ENCODE measurements at places on chromosomes 5 and 9.

DNA sequence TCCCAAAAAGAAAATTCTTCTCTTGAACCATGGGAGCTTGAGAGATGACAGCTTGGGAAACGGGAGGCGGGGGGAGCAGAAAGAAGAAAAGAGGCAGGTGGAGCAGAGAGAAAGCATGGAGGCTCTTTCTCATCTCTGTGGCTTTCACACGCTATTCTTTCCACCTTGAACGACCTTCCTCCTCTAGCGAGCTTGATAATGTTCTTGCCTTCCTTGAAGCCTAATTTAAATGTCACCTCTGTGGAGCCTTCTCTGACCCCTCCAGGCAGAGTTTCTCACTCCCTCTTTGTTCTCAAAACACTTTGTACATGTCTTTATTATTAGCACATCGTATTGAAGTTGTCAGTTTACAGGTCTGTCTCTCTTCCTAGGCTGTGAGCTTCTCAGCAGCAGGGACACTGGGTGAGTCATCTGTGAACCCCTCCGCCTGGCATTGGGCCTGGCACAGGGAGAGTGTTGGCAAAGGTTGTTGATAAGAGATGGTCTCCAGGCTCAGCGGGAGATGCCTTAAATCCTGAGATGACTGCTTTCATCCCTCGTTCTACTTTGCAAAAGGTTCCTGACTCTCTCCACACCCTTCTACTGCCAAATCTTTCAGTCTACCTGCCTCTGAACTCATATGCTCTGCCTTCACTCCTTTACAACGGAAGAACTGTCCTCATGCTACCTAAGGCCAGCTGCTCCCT is 14.1 kb upstream of the STRBP start:
- DNase-seq, result no peak

- DNase-seq, result no peak
Observed at GRCh38 chr5:22908129-22908528, 55.0 kb upstream of the CDH12 start.

DNA sequence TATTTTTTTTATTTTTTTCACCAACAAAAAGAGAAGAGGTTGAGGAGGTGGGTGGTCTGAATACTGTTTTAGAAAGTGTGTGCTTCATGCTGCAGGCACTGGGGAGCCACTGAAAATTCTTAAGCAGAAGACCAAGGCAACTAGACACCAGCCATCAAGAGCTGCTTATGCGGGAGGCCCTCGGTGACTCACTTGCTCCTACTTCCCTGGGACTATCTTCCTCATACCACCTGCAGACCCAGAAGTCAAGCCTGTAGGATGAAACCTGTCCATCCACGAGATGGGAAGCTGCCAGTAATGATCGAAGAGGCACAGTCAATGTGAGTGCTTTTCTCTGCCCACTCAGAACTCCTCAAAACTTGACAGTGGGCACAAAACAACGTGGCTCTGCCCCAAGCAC is 125.8 kb upstream of the SLC44A1 start:
- no peak for DNase-seq

- DNase-seq, result no peak
Observed at GRCh38 chr5:102772273-102772672, 17.2 kb downstream of the PAM start.

DNA sequence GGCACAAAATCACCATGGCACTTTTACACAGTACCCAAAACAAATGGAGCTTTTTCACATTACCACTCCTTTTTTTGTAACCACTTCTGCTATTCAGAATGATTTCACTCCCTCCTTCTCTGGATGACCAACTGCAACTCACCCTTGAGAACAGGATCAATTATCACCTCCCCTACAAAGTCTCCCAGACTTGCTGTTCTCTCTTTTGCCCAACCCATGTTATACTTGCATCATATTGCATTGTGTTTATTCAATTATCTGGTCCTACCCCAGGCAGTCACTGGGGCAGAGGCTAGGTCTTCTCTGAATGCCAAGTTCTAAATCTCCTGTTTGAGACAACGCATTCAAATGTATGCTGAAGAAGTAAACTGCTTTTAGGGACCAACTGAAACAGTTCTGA is 96.0 kb downstream of the GPR21 start:
- no peak for DNase-seq

DNA sequence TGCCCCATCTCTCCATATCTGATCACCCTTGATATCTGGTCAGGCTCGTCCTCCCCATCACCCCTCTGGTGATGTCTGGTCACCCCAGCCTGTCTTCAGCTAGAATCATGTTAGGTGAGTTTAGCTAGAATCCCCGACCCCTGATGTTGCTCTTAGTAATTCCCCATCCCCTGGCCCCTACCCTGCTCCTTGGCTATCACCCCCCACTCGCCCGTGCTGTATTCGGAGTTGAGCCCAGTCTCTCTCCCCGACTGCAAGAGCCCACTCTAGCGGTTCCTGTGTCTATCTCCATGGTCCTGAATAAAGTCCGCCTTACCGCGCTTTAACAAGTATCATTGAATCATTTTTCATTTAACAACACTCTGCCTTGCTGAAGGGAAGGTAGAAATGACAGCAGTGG is 33.7 kb downstream of the ADAMTS2 start:
- no peak for DNase-seq

GRCh38 chr5:111836426-111836825 is 79.4 kb upstream of the NREP start:
- no peak for DNase-seq

DNA sequence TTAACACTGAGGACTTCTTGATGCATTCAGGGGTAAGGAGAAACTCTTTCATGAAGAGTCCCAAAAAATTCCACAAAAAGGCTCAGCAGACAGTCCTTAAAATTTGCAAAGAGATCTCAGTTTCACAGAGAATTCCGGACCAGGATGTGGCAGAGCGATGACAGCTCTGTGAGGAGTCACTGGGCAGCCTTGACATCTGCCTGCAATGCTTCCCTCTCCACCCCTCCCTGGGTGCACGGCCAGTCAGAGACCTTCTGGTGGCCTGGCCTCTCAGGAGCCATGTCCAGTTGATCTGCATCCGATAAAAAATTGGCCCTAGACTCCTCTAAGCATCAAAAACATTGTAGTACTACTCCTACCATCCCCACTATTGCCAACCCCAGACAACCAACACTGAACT is 76.8 kb downstream of the MACROH2A1 start:
- DNase-seq, result no peak

DNA sequence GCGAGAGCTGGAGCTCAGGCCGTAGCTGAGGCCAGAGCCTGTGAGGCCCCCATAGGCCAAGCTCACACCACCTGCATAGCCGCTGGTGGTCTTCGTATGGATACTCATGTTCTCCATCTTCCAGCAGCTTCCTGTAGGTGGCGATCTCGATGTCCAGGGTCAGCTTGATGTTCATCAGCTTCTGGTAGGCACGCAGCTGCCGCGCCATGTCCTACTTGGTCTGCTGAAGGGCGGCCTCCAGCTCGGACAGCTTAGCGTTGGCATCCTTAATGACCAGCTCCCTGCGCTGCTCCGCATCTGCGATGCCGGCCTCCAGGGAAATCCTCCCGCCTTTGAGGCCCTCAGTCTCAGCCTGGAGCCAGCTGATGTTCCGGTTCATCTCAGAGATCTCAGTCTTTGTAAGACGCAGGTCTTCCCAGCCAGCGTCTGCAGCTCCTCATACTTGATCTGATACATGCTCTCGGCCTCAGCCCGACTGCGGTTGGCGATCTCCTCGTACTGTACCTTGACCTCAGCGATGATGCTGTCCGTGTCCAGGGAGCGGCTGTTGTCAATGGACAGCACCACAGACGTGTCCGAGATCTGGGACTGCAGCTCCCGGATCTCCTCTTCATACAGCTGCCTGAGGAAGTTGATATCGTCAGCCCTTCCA is 172.1 kb downstream of the PPP2R2B start:
- DNase-seq, result no peak

DNA sequence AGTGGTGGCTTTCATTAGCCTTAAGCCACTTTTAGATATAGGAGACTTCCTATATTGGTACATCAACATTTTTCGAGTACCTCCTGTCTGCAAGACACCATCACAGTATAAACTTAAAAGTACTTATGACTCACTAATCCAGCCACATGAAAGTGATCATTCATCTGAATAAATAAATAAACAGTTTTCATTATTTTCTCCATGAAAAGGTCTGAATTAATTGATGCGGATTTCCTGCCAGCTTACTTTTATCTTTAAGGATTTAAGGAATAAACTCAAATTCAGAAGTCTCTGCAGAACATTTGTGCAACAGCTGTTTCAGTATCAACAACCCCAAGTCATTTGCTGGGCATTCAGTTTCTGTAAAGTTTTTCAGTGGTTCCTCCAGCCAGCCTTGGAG is 4.0 kb downstream of the SAP30L start:
- DNase-seq, result no peak

DNA sequence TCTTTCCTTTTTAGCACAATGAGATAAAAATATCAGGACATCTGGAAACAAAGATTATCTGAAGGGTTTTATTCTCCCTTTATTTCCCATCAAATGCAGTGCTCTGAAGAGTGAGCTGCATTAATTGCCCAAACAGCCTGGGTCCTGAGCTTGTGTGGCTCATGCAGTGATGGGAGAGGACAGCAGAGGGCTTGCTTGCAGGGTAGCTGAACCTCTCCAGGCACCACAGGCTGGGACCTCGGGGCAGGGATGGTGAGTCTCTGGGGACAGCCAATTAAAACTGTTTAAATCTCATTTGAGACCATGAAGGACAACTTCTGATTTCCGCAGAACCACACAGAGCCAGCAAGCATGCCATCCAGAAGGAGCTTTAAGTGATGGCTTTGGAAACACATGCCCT is 71.2 kb downstream of the PLAC8L1 start:
- DNase-seq, result no peak

DNA sequence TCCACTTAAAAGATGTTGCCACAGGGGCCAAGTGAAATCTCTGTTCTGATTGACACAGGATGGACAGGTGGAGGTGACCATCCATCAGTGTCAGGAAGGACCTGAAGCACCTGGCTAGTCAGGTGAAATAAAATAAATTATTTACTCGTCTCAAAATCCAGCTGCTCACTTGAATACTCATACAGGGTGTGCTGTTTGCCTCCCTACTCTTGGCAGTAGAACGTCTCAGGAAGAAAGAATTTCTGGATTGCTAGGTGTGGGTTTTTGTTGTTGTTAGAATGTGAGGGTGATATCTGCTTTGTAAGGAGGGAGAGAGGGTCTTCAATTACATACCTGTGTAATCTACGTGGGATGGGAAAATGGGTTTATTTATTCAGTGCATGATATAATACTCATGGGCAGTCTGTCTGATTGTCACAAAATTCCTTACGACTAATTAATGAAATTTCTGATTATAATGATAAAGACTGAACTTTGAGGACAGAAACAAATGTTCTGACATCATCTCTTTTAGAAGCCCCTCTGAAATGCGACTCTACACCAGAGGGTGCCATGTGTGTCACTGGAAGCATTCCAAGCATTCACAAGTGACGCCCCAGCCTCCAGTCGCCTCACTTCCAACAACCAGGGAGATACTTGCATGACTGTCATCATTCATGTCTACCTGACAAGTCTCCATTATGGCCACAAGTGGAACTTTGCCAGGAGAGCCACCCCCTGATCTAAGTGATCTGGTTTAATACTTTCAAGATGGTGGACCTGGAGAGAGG is 218.4 kb downstream of the GAPVD1 start:
- no peak for DNase-seq

DNA sequence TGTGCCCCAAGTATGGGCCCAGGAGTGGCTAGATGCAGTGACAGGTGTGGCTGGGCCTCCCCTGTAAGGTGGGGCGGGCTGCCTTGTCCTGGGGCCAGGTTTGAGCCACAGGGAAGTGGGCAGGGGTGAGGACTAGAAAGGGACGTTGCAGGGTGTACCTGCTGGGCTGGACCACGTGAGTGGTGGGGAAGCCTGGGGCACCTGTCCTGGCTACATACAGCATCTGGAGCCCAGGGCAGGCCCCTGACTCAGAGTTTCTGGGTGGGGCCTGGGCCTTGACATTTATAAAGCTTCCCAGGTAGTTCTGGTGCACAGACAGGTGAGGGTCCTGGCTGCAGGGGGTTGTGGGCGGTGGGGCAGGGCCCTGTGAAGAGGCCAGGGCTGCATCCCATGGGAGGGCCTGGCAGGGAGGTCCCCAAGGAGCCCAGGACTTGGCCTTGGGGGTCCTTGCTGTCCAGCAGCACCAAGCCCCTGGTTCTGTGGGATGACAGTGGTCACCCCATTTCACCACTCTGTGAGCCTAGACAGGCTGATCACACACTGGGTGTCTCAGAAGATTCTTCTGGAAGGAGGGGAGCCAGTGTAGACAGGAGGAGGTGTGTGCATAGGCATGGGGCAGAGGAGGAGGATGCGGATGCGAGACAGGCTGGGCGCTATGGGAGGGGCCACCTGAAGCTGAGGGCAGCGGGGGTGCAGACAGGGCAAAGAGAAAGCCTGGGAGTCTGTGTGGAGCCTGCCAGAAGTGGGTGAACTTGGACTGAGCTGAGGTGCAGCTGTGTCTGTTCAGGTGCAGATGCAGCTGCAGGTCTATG is 94.0 kb downstream of the PHF2 start:
- DNase-seq, result no peak

- DNase-seq, result no peak
Observed at GRCh38 chr5:139183502-139183901, 14.7 kb downstream of the SIL1 start.

DNA sequence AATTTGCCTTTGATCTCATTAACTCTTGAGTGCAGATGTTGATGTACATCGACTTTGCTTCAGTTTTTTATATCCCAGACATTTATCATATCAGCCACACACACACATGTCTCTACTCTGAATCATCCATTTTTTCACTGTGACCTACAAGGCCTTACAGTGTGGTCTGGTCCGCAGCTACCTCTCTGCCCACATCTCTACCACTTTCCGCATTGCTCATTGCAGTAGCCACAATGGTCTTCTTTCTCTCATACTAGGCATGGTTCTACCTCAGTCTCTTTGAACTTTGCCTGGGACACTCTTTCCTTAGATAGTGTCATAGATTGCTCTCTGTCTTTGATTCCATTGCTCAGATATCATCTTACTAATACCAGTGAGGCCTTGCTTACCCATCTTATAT is 87.9 kb upstream of the FSD1L start:
- DNase-seq, result peak; percentile 84

DNA sequence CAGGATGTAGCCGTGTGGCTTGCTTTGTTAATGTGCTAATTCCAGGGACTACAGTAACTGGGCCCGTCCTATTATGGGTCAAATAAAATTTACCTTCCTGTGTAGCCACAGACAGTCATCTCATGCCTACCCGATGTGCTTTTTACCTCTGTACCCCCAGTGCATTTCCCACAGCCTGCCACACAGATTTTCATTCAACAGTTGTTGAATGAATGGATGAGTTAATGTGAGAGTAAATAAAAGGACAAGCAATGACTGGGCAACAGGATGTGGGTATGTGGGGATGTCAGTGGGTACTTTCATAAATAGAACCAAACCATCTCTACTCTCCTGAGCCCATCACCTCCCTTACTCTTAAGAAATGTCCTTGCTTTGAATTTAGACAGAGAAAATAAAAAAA is 441.2 kb upstream of the ZNF462 start:
- peak; percentile 5 for DNase-seq

Data from T-helper 2 cell treated with Interferon-gamma antibody and Interleukin-4, amounts not matched to agents 5 μg/mL and 100 μg/mL, for 36 hours (primary cell).